EH (cell line): ENCODE measurements at places on chromosomes 16 and 17.

DNA sequence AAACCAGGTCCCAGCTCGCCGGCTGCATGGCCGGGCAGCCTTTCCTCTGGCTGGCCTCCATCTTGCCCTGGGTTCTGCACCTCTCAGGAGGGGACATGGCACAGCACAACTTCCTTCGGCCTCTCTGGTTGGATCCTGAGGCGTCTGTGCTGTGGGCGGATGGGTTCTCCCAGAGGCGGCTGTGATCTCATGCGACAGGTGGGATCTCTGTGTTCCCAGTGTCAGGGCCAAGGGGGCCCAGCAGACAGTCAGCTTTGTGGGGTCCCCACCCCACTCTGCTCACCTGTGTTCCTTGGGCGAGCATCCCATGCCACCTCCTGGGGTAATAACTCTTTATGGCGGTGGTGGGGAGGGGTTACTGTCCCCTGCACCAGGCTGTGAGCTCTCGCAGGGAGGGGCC, 35.8 kb downstream of the FA2H start:
- DNase-seq = no peak

- DNase-seq = no peak
Observed at GRCh38 chr17:74031316-74032090, 172.0 kb upstream of the RPL38 start.

DNA sequence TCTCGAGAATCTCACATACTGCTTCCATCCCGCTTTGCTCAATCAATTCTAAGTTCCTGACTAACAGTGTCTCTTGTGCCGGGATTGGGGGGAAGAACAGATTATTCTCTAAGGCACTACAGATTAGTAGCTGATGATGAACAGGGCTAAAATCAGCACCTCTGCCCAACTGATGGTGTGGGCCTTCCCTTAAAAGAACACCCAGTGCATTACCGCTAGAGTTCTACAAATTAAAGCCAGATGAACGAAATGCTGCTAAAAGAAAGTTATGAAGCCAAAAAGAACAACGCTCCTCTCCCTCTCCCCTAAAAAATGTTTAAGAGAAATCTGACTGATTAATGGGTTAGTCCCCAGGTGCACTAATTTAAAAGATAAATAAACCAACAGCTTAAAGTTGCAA, 4.4 kb downstream of the CDC27 start:
- peak; percentile 41 for DNase-seq

- peak; percentile 52 for DNase-seq
Observed at GRCh38 chr16:46947900-46948547, 25.4 kb downstream of the DNAJA2 start.

DNA sequence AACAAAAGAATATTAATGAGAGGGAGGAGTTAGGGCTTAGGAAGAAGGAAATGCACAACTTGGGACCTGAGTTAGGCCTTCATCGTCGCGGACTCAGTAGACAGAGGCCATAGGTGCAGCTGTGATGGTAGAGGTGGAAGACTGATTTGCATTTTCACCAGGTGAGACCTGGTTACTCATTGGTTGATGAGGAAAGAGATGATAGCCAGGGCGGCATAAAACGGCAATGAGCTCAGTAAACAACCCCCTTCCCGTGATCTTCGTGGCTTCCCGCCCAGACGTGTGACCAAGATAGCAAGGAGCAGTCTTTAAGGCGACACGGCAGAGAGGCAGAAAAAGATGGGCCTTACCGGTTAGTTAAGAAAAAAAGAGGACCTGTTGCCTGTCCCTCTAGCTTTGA, at the start of gene TMC5:
Gene TMC5 (plus strand): TSS at position 244 of the 400 bp plus-strand sequence. CDS start 22,156 bp downstream, outside the sequence.
- DNase-seq = no peak

GRCh38 chr17:18132711-18133110, 24.2 kb downstream of the MYO15A start:
- no peak for DNase-seq

DNA sequence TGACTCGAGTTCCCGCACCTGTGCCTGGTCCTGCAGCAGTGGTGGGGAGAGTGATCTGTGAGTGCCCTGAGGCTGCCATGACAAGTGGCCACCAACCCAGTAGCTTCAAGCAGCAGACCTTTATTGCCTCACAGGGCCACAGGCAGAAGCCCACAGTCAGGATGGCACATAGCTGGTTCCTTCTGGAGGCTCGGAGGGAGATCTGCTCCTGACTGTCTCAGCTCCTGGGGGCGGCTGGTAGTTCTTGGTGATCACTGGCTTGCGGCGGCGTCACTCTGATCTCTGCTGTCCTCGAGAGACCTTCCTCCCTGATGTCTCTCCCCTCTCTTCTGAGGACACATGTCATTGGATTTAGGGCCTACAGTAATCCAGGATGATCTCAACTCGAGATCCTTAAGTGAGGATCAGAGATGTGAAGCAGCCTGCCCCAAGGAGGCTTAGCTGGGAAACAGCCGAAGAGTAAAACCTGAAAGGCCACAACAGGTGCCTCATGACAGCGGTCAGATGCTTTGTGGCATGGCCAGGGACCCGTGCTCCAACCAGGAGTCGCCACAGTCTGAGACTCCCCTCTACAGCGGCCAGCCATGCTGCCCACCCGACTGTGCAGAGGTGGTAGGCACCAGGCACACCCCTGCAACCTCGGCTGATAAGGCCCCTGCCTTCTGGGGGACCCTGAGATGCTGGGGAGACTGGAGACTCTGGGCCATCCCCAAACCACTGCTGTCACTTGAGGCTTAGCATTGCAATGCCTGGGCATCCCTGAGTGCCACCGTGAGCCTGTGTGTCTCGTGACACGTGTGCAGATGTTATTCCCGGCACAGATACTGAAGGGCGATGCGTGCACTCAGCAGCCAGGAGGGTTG, 30.0 kb upstream of the SLC38A10 start:
- no peak for DNase-seq

DNA sequence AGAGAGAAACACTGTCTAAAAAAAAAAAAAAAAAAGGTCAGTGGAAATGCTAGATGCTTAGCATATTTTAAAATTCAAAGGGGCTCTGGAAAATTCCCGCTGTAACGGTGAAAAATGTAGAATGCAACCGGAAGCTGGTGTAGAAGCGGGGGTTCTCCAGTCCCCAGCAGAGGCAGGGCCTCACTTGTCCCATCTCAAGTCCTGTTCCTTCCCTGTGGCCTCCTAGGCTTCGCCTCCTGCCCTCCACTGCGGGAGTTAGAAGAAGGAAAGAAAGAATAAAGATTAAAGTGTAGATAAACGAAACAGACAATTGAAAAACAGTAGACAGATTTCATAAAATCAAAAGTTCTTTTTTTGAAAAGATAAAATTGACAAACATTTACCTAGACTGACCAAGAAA, 14.8 kb upstream of the ZNF287 start:
- no peak for DNase-seq

GRCh38 chr17:74009056-74009625, 194.3 kb upstream of the RPL38 start:
- DNase-seq = no peak

GRCh38 chr16:28604186-28604565, 5.7 kb downstream of the SULT1A1 start:
- no peak for DNase-seq

DNA sequence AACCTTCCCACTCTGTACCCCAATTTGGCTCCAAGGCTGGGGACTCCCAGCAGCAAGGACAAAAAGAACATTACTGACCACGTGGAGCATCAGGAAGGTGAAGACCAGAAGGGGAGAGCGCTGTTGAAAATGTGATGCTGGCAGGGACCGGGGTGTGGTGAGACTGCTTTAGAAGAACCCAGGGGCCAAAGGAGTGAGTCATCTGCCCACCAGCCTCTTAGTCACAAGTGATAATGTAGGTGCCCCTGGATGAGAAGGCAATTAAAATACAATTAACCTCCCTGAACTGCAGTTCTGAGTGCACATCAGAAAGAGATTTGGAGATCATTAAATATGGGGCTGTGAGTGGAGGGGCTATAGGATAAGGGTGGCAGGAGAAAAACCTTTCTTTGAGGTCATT, 366.6 kb upstream of the CCL2 start:
- DNase-seq = no peak

- DNase-seq = no peak
Observed at GRCh38 chr17:52762147-52762793, 603.8 kb upstream of the CA10 start.

DNA sequence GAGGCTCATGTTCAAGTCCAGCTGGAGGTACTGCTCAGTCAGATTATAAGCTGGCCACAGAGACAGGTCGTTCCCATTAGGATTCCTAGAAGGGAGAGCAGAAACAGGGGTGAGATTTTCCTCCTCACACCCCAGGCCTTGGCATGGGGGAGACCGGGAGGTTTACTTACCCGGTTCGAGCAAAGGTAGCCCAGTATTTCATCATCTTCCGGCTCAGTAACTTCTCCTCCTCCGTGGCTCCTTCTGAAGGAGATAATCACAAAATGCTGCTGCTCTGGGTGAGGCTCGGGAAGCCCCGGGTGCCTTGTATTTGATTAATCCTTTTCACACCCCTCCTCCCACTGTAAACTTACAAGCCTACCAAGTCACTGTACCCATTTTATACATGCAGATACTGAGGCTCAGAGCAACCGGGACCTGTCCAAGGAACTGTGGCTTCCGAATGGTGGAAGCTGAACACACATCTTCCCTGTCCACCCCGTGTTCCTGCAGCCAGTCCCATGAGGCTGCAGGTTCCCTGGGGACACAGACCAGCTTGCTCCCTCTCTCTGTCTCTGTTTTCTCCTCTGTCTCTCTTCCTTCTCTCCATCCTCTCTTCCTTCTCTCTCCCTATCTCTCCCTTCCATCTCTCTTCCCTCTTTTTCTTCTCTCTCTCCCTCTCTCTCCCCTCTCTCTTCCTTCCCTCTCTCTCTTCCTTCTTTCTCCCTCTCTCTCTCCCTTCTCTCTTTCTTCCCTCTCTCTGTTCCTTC, 13.9 kb upstream of the CES1 start:
- DNase-seq = no peak

DNA sequence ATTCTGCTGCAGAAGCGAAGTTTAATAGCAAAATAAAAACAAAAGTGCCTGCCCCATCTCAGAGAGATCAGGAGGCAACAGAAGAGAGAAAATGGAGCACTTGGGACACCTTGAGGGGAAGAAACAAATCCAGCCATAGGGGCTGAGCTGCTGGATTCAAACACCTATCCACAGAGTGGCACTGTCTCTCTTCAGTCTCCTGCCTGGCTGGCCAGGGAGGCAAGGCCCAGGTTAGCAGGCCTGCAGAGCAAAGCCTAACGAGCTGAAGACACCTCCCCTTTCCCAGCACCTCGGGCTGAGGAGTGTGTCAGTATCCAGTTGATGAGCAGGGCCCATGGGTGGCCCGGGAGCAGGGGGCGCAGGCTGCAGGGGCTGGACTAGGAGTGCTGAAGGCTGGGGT, 8.8 kb upstream of the KRT31 start:
- DNase-seq = peak; percentile 41

DNA sequence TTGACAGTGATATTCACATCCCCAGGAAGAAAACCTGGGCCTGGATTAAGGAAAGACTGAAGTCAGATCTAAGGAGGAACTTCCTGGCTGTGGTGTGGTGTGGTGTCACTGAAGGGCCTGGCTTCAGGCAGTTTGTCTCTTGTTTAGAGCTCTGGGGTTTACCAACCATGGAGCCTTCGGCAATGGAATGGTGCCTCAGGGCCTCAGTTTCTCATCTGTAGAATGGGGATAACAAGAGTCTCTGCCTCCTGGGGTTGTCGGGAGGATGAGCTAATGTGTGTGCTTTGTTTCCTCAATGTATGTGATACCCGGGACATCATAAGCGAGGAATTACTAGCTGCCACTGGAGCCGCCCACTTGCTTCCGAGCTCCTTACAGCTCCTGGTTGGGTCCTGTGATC, 12.7 kb downstream of the WNT3 start:
- DNase-seq = no peak
